Left lobe of liver (tissue), 2 donors: ENCODE measurements at places on chromosomes 5 and 9.

DNA sequence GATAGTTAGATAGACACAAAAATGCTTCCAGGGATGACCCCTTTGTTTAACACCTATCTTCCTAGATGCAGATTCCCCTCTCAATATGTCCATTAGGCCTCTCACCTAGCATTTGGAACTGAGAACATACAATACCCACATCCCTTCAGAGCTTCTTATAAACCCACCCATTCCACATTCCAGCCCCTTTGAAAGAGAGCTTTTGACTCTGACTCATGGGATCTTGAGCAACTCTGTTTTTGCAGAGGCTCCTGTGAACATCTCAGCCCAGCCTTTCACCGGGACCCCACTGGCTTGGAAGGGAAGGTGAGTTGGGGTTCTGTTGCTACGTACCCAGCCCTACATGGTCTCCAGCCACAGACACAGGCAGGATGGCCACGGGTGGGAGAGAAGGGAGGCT is 195.5 kb downstream of the FRMD3 start:
- no peak for DNase-seq

GRCh38 chr5:111853748-111854147 is 96.8 kb upstream of the NREP start:
- no peak for DNase-seq

GRCh38 chr9:73805853-73806458 is 654.3 kb downstream of the ANXA1 start:
- no peak for DNase-seq

- no peak for DNase-seq
These were observed 32.7 kb downstream of the PRRT1B start for GRCh38 chr9:131578021-131578420.

GRCh38 chr9:136936645-136937170 is 7.8 kb downstream of the FBXW5 start:
- no peak for DNase-seq

DNA sequence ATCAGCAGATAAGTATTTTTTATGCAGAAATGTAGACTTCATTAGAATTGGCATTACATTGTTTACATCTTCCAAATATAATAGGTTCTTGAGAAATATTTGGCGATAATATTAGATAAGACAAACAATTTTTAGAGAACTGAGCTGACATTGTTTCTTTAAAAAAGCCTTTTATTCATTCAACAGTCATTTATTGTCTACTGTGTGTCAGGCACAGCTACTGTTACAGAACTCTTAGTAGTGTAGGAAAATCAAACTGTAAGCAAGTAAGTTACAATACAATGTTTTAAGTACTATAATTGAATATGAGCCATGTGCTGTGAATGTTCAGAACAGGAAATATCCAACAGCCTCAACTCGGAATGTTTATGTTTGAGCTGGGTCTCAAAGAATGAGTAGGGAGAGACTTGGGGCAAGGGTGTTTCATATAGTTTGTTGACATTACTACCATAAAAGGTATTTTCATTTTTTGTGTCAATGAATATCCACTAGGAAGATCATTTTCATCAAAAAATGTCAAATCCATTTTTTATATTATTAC is 114.0 kb downstream of the CDC42SE2 start:
- no peak for DNase-seq

- no peak for DNase-seq
These were observed 212.0 kb downstream of the DEPDC1B start for GRCh38 chr5:60487885-60488442.
